ENCODE measurements at places on chromosomes 11 and 22.

- DNase-seq, result no peak
Observed at GRCh38 chr11:86204356-86204755, 40.2 kb upstream of the EED start.

GRCh38 chr11:47178737-47179654, 2.3 kb upstream of the ARFGAP2 start:
- no peak for DNase-seq

DNA sequence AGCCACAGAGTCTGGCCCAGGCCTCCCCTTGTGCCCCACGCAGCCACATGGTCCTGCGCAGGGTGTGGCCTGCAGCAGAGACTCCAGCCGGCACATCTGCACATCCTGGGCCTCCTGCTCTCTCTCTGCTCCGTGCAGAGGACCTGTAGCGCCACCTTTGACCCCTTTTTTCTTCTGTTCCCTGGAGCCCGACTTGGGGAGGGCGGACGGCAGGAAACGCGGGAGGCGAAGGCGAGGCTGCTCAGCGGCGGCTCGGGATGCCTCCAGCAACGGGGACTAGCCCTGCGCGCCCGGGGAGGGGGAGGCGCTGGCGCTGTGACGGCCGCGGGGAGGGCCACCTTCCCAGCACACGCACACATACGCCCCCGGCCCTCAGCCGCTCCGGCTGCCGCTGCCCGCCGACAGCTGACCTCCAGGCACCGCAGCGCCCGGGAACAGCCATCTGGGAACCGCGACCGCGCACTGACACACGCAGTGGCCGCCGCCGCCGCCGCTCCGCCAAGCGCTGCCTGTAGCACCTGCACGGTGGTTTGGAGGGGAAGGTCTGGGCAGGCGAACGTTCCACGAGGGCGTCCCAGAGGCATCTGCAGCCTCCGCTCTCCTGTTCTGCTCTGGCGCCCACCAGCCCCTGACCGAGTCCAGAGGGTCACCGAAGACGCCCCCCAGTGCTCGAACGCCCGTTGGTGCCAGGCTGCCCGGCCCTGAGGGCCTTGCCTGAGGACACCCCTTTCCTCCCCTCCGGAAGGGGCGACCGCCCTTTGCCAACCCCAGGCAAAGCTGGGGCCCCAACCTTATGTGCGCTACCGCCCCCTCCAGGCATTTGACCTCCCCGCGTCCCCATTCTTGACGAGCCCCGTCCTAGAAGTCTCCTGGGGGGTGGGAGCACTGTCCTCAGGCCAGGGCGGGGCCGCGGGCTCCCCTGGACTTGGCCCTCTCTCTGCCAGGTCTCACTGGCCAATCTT, 16.9 kb upstream of the C22orf42 start:
- DNase-seq, result no peak

GRCh38 chr11:61671527-61671926, 8.7 kb upstream of the DAGLA start:
- DNase-seq, result no peak

DNA sequence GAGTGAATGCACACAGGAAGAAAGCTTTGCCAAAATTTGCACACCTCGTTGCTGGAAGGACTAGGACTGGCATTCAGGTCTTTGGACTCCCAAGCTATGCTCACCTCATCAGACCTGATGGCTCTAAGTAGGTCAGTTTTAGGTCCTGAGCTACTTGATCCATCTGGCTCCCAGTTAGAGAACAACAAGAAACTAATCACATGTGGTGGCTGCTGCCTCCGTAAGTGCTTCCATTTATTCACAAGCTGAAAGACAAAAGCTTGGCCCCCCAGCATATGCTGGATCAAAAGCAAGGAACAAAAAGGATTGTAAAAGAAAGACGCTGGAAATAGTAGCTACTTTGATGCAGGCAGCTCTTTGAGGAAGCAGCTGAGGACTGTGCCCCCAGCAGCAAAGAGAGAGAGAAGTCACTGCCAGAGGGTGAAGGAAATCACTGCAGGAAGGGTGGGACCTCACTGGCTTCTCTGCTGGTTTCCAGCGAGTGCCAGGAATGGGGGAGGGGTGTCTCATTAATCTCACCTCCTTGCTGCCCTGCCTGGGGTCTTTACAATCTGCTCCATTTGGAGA, 268.9 kb downstream of the KIRREL3 start:
- DNase-seq, result no peak

DNA sequence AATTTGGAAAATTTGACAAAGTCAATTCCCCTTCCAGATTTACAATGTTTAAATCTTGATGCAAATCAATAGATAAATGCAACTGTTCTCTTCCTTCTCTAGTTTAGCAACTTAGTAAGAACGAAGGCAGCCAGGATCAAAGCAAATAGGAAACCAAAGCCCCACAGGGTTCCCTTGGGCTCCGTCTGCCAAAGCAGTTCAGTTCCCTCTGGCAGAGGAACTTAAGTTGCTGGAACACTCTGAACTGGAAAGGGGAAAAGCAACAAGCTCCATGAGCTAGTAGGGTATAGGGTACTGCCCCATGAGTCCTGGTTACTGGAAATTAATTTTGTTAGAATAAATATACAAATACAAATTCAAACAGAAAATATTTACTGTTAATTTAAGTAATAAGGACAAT, 91.3 kb downstream of the RELT start:
- no peak for DNase-seq

- DNase-seq, result peak; percentile 7
Observed at GRCh38 chr22:50738649-50739227, 734 bp downstream of the ACR start.

GRCh38 chr11:55826919-55827318, at the start of gene OR5L2:
TSS of gene OR5L2 (plus strand) at chr11:55827219. CDS start at chr11:55827219, 0 bp downstream.
- DNase-seq, result no peak

DNA sequence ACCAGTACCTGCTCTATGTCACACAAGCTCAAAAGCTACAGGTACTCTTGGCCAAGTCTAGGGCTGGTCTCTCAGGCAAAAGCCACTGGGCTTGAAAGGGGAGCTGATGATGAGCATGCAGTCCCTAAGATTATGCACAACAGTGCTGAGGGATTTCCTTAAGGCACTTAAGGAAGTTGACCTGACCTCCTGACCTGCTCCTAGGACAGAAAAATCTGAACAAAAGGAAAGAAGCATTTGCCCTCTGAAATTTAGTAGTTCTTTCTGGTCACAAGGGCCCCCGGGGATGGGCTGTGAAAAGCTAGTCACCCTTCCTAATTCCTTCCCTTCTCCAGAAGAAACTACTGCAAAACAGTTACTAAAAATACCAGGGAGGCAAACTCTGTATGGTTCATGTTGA, 83.6 kb upstream of the PHOX2A start:
- no peak for DNase-seq

GRCh38 chr22:42313804-42314581, 43.5 kb upstream of the TCF20 start:
- DNase-seq, result peak; percentile 53

DNA sequence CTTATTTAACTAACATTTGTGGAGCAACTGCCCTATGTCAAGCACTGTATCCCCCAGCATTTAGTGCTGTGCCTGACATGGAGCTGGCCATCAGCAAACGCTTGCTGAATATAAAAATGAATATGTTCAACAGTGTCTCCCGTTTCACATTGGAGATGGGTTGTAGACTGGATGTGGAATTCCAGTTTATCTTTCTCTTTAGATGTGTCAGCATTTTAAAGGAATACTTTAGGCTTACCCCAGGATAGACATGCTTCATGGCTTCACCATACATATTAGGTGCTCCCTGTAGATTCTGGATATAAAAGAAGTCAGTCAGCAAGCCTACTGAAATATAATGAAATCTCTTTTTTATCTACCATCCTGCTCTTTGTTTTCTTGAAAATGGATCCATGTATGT, 21.3 kb upstream of the TPH1 start:
- no peak for DNase-seq

GRCh38 chr22:19291218-19291579, 320 bp downstream of the CLTCL1 start:
- DNase-seq, result peak; percentile 50

DNA sequence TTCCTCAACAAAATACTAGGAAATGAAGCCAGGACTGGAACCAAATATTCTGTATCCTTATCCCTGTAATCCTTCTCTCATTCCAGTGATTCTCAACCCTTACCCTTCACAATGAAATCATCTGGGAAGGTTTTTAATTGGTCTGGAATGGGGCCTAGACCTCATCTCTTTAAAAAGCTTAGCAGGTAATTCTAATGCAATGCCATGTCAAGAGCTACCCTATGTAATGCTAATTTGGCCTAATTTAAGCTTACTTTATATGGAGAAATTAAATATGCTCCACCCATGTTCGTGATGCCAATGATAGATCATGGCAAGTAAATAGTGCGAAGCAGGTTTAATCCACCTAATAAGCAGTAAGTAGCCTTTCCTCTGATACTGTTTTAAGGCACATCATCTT, 101.7 kb downstream of the SGSM3 start:
- no peak for DNase-seq

GRCh38 chr22:45670981-45671782, 452 bp upstream of the ATXN10 start:
- DNase-seq, result peak; percentile 23

DNA sequence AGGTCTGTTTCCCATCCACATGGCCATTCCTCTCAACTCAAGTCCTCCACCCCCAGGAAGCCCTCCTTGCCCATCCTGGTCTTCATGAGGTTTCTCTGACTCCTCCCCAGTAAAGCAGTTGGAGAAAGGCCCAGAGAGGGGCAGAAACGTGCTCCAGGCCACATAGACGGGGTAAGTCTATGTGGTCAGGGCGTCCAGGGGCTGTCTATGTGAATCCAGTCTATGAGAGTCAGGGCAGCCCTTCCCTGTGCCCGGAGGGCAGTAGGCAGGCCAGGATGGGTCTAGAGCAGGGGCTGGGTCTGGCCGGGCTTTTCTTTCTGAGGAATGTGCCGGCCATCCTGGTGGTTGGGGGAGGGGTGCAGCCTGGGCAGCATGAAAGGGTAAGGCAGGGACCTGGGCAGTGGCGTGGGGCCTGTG, 11.7 kb downstream of the GUCD1 start:
- DNase-seq, result no peak

DNA sequence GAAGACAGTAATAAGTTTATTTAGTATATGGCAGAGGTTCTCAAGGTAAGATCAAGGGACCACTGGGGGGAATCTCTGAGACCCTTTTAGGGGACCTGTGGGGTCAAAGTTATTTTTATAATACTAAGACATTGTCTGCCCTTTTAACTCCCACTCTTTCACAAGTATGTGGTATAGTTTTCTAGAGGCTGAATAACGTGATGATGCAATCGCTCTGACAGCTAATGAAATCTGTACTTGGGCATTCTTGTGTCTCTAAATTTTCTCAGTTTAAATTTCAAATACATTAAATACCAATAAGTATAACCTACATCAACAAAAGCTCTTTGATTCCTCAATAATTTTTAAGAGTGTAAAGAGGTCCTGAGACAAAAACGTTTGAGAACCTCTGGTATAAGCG, 147.9 kb downstream of the ATG16L2 start:
- DNase-seq, result no peak

- DNase-seq, result peak; percentile 71
Observed at GRCh38 chr11:114295676-114296604, at the start of gene NNMT. TSS of gene NNMT (plus strand) at chr11:114296399. CDS start at chr11:114296557, 158 bp downstream.

DNA sequence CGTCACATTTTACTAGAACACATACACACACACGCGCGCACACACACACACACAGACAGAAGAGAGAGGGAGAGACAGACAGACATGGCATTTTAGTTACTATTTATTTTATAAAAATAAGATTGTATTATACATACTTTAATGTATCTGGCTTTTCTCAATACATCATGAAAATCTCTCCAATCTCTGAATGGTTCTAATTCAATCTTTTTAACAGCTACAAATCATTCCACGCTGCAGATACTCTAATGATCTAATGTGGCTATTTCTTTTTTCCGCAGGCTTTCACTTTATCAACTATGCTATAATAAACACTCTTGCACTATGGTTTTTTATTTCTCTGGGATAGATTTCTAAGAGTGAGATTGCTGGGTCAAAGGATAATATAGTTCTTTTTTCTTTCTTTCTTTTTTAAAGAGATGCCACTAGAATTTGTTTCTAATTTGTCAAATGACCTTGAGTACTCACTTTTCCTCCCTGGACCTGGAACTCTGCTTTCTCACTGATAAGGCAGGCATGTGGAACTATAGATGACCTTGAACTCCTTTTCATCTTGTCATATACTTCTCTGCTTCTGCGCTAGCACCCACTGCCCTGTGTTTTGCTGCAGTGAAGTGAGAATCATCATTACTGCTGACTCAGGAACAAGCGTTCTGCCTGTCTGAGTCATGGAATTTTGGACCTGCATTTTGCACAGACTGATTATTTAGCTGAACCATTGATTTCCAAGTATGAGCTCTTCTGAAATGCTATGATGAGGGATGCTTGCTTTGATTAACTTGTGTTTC, 4.9 kb upstream of the SLC6A5 start:
- no peak for DNase-seq

DNA sequence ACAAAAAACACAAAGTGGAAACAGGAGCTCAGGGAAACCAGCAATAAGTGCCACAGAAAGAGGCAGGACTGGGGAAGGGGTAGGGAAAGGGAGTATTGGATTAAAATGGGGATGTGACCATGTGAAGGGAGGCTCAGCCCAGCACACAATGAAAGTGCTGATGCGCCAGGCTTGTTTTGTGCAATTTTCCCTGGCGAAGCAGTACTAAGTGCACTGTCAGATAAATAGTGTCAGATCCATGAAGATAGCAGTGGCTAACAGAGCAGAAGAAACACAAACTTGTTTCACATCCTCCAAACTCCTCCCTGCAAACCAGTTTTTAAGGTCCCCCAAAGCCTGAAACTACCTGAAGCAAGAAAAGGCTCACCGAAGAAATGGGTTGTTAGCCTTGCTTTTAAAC, 50.7 kb upstream of the RAPSN start:
- DNase-seq, result no peak

- no peak for DNase-seq
Observed at GRCh38 chr11:68535098-68535497, 74.5 kb downstream of the PPP6R3 start.

GRCh38 chr11:121042296-121042695, 18.4 kb downstream of the TBCEL start:
- no peak for DNase-seq

DNA sequence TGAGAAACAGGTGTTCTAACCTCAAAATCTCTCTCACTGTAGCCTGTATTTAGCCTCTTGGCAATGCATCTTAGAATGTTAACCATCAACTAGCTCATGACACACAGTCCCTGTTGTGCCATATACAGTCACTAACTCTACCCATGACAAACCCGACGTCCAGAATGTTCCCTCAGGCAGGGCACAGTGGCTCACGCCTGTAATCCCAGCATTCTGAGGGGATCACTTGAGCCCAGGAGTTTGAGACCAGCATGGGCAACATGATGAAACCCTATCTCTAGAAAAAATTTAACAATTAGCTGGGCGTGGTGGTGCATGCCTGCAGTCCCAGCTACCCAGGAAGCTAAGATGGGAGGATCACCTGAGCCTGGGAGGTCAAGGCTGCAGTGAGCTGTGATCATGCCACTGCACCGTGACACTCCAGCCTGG, 18.2 kb upstream of the CCDC34 start:
- no peak for DNase-seq

DNA sequence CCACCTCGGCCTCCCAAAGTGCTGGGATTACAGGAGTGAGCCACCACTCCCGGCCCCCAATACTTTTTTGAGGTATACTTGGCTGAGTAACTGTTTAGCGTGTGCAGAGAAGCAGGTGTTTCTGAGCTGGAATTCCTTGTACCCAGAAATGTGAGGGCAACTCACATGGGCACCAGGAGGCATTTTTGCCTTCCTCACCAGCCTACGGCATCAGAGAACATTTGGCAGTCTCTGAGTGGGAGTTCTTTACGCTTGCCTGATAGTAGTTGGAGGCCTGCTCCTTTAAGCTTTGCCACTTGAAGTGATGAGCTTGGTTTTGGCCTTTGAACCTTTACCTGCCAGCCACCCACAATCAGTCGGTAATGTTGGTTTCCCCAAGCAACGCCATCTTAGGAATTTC, 9.2 kb downstream of the PARVB start:
- DNase-seq, result no peak
